ENCODE measurements at places on chromosomes 4 and X. TPM values are rescaled to one million over a fixed set of nuclear protein-coding genes. Genes with fewer than 3 reads are reported as not detected.
A peak's percentile ranks its signal among the peaks of the same experiment; 100 is the strongest.

DNA sequence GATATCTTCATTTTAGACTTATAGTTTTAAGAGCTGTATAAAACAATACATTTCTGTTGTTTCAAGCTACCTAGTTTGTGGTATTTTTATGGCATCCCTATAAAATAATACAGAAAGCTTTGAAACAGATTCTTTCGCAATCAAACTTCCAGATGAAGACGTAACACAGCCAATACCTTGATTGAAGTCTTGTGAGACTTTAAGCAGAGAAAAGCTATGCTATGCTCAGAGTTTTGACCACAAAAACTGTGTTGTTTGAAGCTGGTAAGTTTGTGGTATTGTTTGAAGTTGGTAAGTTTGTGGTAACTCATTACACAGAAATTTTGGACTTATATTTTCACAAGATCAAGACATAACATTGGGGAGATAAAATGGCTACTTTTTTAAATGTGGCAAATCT lies 201.8 kb upstream of the UGT8 start:
- no peak for DNase-seq

- DNase-seq, result no peak
Measured at GRCh38 chrX:31371956-31372355, 300.1 kb upstream of the FTHL17 start.

FAM9C gene
- total RNA-seq, result 6.5 TPM

- no peak for DNase-seq
Measured at GRCh38 chrX:97326456-97326855, 442.7 kb downstream of the RPA4 start.

DNA sequence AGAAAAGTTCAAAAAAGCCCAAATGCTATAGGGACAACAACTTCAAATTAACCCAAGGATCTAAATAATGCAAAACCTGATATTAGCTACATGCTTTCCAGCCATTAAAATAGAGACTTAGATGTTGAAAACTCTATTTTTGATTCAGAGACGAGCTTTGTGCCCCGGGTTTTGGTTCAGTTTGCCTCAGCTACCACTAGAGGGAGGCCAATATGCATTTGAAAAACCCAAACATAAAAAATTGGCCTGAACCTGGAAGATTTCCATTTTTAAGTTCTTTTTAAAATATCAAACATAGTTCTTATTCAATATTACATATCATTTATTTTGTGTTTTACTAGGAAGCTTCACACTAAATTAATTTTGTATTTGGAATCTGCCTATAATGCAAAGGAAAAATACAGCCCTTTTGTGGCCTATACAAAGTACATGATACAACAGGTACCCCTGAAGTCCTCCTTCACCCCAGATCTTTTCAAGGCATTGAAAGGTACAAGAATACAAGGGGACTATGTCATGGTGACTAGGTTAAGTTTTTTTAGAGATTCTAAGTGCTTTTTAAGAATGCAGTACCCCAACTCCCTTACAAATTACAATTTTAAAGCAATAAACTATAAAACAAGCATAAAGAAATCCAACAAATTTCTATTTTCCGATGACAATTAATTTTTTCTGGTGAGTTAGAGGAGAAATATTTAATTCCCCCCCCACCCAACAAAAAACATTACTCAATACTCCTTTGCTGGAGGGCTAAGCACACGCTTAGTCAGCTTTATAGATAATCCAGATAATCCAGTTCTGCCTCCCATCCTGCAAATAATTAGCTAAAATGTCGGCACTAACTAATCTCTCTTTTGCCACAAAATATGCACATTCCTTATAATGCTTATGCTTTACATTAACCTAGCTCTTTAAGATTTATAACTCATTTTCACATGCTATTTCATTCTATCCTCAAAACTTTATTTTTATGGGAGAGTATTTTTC lies 97.7 kb upstream of the PTPN13 start:
- peak; percentile 20 for DNase-seq

GRCh38 chrX:137234651-137235402 lies 201.0 kb upstream of the GPR101 start:
- DNase-seq, result no peak

- DNase-seq, result no peak
Measured at GRCh38 chr4:144351306-144351705, 210.8 kb upstream of the GYPA start.

DNA sequence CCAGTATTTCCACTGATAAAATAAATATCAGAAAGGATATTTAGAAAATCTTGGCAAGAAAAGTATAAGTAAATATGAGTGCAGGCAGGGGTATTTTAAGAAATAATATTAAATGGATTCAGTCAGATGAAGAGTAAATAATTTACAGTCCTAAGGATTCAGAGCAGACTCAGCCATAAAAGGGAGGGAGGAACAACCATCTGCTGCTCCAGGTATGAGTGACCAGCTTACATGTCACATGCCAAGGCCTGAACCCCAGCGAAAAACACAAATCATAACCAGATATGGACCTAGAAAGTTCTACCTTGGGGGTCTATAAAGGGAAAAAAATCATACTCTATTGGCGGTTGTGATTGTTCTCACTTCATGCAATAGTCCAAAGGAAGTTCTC lies 166.8 kb downstream of the COL4A6 start:
- no peak for DNase-seq

GRCh38 chrX:48703642-48704481 lies 7.3 kb downstream of the SUV39H1 start:
- no peak for DNase-seq

DNA sequence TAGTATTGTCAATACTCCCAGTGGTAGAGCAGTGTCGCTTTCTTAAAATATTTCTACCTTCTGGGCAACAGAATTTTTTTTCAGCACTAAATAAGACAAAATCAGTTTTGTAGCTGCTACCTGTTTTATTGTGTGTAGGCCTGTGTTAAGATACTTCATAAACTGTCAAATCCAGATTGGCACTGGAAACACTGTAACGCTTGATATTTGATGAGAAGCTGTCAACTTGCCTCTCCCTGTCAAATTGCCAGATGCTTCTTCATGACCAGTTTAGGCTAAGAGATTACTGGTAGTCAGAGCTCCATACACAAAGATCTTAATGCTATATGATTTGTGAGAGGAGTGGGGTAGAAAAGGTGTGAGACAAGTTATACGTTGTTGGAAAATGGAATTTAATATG lies 17.3 kb downstream of the TRAM1L1 start:
- DNase-seq, result no peak

- DNase-seq, result no peak
Measured at GRCh38 chr4:189374176-189374575, 566.5 kb upstream of the FRG1 start.

BRS3 gene
- 0.23 TPM for total RNA-seq

DNA sequence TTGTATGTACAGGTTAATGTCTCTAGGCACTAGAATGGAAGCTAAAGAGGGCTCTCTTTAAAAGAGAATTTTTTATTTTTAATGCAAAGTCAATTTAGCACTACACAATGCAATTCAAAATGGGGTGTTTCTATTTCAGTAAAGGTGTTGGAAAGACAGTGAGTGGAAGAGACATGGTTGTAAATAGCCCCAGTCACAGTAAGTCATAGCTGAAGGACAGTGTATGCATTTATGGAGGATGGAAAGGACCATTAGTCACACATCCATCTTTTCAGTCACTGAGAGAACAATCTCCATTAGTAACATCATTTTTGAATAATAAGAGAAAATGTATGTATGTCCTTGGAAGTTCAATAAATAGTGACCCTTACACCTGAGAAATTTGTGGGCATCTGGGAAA lies 148.0 kb downstream of the PDHA2 start:
- DNase-seq, result no peak

DNA sequence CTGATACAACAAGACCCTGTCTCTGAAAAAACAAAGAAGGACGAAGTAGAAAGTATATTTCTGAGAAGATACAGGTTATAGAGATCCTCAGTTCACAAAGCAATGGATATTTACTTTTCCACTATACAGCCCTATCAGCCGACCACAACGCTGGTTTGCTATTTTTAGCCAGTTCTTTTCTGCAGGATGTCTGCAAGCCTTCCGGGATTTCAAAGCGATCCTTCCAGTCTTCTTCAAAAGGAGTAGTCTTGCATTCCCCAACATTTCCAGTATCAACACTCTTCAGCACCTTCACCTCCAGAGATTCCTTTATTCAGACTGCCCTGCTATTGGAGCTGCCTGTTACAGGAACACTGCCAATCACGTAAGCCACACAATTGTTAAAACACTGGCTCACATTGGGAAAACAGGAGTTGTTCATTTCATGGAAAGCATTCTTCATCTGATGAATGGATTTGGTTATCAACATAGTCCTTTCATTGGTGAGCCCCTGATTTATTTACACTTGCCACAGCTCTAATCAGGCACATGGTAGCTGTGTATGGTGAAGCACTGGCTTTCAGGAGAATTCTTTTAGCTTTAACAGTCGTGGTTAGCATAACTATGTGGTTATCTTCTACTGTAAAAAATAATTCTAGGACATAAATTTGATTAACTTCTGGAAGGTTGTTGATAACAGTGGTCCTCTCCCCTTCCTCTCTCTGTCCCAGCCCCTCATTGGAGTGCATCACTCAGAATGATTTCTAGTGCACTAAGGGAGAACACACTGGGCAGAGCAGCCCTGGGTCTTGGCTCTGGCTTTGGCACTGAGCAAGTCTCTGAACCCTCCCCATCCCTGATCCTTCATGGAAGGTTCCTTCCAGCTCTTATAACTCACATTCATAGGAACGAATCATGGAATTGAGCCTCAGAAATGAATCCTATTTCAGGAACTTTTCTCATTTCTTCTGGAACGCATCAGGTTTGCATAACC lies 109.9 kb upstream of the SORBS2 start:
- DNase-seq, result no peak

GRCh38 chr4:176824645-176825366 lies 32.1 kb upstream of the VEGFC start:
- no peak for DNase-seq

DNA sequence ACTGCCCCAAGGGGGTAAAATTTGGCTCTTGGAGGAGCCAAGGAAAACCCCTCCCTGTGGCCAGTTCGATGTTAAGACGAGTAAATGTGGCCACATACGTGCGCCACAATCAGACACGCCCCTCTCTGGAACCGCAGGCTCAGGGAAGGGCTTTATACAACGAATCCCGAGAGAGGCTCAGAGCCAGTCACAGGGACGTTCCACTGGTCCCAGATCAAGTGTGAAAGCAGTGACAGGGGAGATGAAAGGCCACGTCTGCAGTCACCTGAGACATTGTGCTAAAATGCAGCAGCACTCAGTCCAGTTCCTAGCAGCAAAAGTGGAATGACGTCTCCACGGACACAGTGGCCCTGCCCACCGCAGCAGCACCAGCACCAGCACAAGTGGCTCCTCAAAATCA lies 68.0 kb downstream of the ACOX3 start:
- DNase-seq, result no peak

DNA sequence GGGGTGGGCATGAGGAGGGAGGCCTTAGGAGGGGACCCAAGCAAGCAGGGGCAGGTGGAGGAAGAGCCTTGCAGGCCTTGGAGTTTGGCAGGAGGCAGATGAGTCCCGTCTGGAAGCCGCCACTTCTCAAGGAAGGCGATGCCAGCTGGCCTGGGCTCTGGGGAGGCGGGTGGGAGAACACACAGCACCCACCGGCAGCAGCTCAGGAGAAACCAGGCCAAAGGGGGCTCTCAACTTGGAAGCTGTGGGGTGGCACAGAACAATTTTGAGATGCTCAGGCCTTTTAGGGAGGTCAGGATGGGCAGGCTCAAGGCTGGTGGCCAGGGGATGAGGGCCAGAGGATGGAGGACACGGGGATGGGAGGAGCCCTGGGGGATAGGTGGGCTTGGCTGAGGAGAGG lies 11.6 kb upstream of the DUSP9 start:
- no peak for DNase-seq

GRCh38 chr4:4994312-4995097 lies 24.8 kb downstream of the CYTL1 start:
- no peak for DNase-seq

DNA sequence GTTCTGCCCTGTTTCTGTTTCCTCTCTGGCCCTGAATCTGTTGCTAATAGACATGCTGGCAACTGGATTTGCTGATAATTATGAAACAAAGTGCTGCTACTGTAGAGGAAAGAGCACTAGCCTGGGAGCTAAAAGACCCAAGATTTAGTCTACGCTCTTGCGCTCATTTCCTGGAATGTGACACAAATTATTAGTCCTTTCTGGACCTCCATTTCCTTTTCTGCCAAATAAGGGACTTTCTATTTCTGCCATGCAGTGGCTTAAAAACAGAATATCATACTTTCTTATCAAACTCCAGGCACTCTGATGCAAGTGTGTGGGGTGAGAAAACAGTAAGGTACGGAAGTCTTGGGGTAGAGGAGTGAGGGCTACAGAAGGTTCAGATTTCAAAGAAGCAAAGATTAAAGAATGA lies 48.3 kb upstream of the GPR174 start:
- DNase-seq, result no peak

DNA sequence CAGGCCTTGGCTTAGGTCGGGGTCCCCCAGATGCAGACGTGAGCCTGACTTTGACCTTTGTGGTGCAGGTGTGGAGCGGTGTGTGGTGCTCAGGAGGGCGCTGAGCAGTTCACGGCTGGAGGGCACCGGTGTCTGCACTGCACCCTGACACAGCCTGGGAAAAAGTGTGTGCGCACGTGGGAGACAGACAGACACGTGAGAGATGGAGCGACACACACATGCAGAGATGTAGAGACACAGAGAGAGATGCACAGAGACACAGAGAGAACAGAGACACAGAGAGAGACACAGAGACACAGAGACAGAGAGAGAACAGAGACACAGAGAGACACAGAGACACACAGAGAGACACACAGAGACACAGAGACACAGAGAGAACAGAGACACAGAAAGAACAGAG lies 6.2 kb upstream of the HTRA3 start:
- DNase-seq, result no peak

DNA sequence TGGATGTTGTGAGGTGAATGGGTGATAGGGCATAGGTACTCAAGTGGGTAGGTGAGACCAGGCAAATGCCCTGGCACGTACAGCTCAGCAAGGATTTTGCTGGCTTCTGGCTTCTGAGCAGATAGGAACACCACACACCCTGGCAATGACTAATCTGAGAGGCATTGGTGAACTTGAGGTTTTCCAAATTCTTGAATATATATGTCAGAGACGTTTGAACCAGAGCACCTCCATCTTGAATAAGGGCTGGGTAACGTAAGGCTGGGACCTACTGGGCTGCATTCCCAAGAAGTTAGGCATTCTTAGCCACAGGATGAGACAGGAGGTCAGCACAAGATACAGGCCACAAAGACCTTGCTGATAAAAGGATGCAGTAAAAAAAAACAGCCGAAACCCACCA lies 204.5 kb downstream of the NLGN4X start:
- no peak for DNase-seq

DNA sequence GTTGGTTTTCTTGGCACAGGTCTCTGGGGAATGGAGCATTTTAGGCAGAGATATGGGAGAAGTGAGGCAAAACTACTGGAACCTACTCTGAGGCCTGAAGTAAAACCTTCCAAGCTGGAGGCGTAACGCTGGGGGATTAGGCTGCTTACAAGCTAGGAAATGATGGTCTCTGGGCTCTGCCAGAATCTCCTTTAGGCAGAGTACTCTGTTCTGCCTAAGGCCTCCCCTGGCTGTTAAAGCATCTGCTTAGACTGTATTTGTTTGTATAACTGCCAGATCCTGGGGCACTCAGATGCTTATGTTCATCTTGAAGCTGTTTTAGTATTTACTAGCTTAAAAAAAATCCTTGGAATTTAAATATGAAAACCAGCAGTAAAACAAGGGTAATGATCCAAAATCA lies 822.2 kb downstream of the RPA4 start:
- DNase-seq, result no peak

GRCh38 chr4:148770377-148770776 lies 328.2 kb upstream of the NR3C2 start:
- DNase-seq, result no peak

GRCh38 chrX:132375941-132376340 lies 112.9 kb downstream of the MBNL3 start:
- DNase-seq, result no peak

TRPC5OS gene
- not detected for total RNA-seq

TMEM192 gene
- 43.3 TPM for total RNA-seq

- no peak for DNase-seq
Measured at GRCh38 chrX:97026406-97026805, 142.7 kb downstream of the RPA4 start.

PPP4R3C gene
- not detected for total RNA-seq
